ENCODE measurements at places on chromosomes 16 and 17.
A peak's percentile ranks its signal among the peaks of the same experiment; 100 is the strongest.

- peak; percentile 31 for ATAC-seq
Observed at GRCh38 chr17:74859459-74860228, at the start of gene GRIN2C. TSS of gene GRIN2C (minus strand) at chr17:74859885. CDS start at chr17:74855092, 4,793 bp downstream.

GRCh38 chr16:8874388-8874787, 5.6 kb upstream of the CARHSP1 start:
- ATAC-seq = no peak

- peak; percentile 88 for ATAC-seq
Observed at GRCh38 chr16:85652431-85653221, 36.1 kb downstream of the GINS2 start.

DNA sequence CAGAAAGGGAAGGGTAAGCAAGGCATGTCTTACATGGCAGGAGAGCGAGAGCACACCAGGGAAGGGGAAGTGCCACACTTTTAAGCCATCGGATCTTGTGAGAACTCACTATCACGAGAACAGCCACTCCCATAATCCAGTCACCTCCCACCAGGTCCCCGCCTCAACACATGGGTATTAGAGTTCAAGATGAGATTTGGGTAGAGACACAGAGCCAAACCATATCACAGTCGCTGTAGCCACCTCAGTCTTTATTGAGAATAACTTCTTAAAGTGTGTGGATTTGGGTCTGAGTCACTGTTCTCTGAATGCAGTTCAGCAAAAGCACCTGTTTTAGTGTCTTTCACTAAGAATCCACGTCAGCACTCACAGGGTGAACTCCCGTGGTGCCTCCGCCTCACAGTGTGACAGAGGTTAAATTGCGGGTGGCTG, 195.2 kb upstream of the CHMP6 start:
- no peak for ATAC-seq

GRCh38 chr17:20116683-20117309, 107.6 kb downstream of the SPECC1 start:
- ATAC-seq = peak; percentile 92

DNA sequence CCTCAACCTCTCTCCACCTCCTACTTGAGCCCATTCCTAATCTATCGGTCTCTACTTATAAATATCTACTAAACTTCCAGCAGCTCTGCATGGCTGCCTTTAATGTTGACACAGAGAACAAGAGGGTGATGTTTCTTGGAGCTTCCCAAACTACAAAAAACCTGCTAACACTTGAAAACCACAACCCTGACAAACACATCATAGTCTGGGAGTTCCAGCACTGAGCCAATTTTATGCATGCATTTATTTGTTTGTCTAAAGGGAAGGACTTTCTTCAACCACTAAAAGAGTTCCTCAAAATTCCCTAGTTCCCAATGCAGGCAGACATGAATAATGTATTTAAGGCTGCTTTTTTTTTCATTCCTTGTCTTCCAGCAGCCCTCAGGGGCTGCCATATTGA, 331.8 kb upstream of the XYLT1 start:
- ATAC-seq = no peak

Measured in SK-N-SH treated with all-trans-retinoic acid at 6 μM for 48 hours (cell line).